Stimulated activated CD8-positive, alpha-beta memory T cell treated with anti-CD3 and anti-CD28 coated beads, Interleukin-4, amount 100 ng/mL, for 24 hours (primary cell): ENCODE measurements at places on chromosomes 4 and X.
A peak's percentile ranks its signal among the peaks of the same experiment; 100 is the strongest.

- DNase-seq, result no peak
Measured at GRCh38 chr4:10326075-10326474, 131.2 kb downstream of the ZNF518B start.

GRCh38 chr4:132269303-132269990, 879.6 kb upstream of the PCDH10 start:
- no peak for DNase-seq

- DNase-seq, result no peak
Measured at GRCh38 chr4:187370918-187371317, 624.7 kb upstream of the ZFP42 start.

DNA sequence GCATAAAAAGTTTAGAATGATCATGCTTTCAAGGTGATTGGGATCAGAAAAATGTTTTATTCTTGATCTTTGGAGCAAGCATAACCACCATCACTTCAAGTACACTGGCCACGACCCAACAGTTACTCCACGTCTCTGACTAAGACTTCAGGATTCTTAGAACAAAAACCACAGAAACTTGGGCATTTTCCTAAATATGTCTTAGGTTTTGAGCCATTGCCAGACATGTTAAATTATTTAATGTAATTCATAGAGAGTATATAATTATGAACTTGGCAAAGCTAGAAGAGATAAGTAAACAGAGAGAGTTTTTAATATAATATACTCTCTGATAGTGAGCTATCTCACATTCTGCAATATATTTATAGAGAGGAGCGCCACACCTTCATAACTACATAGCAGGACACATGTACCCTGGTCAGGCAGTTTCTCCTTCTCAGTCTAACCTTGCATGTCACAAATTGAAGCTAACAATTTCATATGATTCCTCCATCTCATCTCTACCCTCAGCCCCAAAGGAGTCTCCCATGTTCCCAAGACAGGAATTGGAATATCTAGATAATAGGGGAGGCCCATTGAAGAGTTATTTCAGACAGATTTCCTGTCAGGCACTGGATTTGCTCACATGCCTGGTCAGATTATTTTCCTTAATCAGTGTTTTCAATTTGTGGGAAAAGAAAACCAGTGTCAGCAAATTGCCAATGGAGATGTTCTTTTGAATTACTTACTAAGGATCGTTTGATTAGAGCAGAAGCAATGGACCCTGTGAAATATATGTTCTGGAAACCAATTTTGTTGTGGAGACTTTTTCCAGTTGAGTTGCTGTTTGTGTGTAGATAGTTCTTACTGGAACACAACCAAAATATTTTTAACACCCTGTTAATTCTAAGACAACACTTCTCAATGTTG, 61.7 kb upstream of the GUCY1A1 start:
- DNase-seq, result no peak

DNA sequence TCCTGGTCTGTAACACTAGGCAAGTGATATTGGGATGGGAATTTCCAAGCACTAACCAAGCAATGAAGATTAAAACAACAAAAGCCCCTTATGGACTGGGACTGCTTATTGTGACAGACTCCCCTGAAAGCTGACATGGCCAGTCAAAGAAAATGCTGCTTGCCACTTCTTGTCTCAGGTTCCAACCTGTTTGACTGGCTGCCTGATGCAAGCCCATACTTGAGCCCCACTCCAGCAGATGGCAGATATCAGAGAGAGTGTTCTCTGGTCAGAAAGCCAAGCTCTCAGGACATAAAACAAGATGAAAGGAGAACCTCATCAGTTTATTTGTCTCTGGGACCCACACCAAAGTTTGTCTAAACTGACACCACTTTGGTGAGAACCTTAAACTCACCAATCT, 15.5 kb upstream of the IGBP1 start:
- DNase-seq, result no peak

DNA sequence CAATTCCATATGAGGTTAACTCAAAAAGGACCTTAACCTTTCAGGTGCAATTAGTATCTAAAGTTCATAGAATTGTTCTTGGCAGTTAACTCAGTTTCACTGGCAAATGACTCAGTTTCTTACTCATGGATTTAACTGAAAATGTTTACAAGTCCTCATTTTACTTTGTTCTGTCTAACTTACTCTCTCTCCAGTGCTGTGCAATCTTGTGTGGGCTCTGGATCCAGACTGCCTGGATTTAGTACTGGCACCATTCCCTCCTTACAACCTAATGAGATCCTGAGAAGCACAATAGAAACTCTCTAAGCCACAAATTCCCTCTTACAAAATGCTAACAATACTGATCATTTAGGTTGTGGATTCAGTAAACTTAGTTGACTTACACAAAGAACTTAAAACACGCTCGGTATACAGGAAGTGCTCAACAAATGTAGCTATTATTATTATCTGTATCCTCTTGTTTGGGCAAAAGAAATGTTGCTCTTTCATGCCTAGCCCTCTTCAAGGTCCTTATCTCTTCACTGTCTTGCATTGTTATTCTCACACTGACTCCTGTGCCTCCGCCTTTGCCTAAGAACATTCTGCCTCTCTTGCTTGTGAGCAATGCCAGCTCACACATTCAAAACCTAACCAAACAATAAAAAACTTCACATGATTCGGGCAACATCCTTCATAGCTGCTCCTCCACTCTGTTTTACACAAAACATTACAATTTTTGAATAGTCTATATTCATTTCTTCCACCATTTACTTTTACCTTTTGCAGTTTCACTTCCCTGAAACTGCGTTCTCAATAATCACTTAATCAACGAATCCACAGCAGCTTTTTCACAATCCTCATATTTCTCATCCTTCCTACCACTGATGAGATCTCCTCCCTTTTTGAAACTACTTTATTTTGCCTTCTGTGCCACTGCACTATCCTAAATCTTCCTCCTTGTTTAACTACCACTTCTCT, 91.8 kb downstream of the PDE5A start:
- no peak for DNase-seq

- no peak for DNase-seq
Measured at GRCh38 chr4:122884499-122884898, 37.9 kb downstream of the NUDT6 start.

DNA sequence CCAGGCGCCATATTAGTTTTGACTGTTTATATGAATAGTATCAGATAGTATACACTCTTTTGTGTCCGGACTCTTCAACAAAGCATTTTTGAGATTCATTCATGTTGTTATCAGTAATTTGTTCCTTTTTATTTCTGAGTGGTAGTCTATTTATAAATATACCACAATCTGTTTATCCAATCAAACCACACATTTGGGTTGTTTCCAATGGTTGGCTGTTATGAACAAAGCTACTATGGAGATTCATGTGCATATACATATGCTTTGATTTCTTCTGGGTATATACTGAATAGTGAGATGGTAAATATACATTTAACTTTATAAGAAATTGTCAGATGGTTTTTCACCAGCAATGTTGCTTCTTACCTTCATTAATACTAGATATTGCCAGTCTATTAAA, 36.8 kb upstream of the TAPT1 start:
- DNase-seq, result no peak

GRCh38 chr4:169566021-169566818, 46.2 kb downstream of the NEK1 start:
- DNase-seq, result no peak

DNA sequence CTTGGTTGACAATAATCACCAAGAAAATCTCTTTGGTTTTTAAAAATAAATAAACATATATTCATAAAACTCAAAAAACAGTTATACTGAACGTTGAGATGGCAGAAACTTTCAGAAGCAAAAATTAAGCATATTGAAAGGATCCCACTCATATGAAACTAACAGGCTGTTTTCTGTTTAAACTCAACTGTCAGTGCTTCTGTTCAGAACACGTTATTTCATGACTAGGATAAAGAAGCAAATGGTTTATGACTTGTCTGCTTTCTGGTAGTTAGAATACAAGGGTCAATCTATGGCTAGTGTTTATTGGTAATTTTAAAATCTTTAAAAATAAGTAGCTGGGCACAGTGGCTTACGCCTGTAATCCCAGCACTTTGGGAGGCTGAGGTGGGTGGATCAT, 4.1 kb downstream of the GPR82 start:
- DNase-seq, result no peak

- peak; percentile 28 for DNase-seq
Measured at GRCh38 chr4:6942238-6942800, 32.7 kb downstream of the TBC1D14 start.

DNA sequence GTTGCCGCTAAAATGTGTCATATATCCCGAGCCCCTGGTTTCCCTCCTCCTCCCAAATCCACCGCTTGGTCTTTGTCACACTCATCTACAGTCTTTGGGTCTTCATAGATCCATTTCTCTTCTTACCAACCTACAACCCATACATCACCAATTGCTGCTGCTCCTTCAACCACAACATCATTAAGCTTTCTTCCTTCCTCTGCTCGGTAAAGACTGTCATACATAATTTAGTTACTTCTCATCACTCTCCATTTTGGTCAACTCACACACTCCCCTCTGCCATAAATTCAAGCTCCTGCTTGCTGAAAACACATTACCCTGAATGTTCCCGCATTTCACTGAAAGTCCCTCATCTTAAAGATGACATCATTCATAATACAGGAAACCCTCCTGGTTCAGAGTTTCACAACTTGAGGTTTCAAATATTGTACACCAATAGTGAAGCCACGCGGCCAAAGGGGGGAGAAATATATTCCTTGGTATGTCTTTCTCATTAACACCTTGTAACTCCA, 1.7 kb upstream of the DCTD start:
- DNase-seq, result no peak

DNA sequence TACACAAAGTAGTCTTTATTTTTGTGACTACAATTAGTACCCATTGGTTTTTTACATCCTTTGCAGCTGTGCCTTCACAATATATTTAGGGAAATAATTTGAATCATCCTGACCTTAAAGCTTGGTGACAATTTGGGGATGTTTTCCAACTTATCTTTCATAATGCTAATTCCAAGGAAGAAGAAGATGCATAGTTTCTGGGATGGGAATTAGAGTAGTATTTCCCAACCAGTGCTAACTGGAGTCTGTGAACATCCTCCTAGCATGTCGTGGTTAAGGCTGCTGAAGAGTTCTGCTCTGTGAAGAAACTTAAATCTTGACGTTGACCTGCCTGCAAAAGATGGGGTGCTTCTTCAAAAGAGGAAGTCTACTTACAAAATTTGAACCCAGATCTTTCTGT, 173.5 kb downstream of the ANK2 start:
- DNase-seq, result no peak

DNA sequence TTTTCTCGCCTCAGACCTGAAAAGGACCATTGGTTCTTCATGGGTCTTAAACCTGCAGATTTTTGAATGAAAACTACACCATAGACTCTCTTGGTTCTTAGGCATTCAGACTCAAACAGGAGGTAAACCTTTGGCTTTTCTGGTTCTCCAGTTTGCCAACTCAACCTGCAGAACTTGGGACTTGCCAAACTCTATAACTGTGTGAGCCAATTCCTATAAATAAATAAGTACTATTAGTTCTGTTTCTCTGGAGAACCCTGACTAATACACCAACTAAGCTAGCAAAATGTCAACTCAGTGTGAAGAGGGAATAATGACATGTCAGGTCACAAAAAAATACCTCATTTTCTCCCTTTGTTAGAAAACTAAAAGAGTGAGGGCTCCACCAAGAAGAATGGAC, 374.6 kb downstream of the RAB28 start:
- no peak for DNase-seq

DNA sequence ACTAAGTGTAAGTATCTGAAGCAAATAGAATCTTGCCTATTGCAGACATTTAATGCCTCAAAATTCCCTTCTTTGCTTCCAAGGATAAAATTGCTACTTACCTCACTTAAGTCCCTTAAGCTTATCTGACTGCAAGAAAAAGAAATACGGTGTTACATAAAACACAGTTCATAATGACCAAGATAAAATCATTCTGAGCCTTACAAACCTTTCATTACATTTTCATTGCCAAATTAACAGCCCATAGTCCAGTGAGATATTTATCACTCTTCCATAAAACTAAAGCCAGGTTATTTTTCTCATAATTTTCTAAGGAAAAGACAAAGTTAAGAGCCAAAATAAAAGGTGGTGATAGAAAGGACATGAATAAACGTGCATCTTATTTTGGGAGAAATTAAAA, 74.9 kb upstream of the ZNF518B start:
- no peak for DNase-seq

- peak; percentile 9 for DNase-seq
Measured at GRCh38 chrX:78517124-78517523, 142.0 kb downstream of the RTL3 start.

DNA sequence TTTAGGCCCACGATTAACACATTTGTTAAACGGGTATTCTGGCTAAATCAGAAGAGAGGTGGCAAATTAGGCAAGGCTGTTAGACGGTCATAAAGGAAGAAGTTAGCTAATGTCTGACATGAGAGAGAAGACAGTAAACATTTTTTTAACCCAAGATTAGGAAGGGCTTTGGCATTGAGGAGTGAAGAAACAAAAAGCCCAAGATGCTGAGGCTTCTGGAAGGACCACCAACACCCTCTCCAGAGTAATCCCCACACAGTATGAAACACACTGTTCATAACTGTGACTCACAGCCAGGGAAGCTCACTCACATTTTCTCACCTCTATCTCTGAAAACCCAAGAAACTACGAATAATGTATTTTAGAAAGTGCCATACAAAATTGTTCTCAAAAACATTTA, 127.6 kb downstream of the AMELX start:
- DNase-seq, result no peak

GRCh38 chr4:54746218-54746617, 88.5 kb downstream of the KIT start:
- no peak for DNase-seq

DNA sequence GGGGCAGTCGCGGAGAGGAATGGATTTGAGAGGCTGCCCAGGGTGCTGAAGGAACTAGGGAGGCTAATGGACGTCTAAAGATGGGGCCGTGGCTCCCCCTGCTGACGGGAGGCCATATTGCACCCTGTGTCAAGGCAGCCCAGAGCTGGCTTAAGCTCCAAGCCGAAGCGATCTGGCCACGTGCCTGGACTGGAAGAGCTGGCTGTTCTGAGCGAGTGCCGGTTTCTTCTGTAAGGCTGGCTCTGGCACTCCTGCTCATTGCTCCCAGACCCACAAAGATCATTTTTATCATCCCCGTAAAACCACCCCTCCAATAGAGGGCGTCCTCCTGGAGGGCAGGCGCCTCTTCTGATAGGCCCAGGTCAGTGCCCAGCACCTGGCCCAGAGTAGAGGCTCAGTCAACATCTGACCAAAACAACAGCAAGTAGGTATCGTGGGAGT, 5.6 kb downstream of the PNCK start:
- peak; percentile 62 for DNase-seq

DNA sequence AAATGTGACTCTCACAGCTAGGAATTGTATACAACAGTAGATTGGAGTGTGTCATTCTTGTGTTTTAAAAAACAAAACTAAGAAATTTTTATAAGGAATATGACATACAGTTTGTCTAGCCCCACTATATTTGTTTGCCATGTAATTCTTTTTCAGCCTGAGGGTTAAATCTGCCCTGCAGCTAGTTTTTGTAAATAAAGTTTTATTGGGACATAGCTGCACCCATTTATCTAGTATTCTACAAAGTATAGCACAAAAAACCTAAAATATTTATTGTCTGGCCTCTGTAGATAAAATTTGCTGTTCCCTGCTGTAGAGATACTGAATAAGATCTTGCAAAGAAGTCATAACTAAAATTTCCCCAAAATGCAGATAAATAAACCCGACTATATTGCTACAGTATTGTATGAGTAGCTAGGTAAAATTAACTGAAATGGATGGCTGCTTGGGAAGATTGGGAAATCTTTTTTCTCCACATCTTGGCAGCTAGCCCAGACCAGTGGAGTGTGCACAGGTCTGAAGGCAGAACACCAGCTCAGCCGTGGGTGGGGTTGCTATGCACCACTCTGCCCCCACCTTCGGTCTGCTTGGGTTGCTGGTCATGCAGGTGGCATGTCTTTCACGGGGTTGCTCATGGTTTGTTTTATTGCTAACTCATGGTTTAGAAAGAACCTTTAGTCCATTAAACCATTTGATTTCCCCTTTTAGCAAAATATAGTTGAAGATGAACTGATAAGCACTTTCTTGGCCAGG, 127.9 kb downstream of the KLHL8 start:
- DNase-seq, result no peak
